GM13976 (cell line): ENCODE measurements at places on chromosomes 1 and 21.

DNA sequence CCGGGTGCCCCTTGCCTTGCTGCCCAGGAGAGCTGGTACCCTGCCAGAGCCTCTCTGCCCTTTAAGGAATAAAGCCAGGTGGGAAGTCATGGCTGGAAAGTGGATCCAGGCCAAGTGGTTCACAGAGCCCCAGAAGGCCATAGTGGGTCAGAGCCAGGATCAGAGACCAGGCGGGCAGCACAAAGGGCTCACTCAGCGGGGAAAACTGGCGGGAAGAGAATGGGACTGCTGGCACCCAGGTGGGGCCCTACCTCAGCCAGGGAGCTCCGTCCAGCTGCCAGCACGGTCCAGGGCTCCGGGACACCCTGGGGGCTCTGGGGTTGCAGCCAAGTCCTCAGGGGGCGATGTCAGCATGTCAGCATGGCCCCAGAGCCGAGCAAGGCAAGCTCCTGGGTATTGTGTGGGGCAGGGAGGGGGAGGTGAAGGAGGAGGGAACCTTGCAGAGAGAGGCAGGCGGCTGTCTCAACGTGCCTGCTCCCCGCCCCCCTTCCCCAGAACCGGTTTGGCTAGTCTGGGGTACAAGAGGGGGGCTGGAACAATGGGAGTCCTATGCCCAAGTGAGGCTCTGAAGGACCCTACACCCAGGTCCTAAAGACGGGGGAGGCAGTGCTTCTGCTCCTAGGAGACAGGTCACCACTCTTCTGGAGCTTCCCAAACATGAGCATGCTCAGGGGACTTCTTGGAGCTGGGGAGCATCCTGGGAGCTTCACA, at the start of gene ARHGEF19:
TSS of gene ARHGEF19 (minus strand) at position 402 of the 711 bp plus-strand sequence. CDS start 3,598 bp downstream, outside the sequence.
- DNase-seq = no peak

DNA sequence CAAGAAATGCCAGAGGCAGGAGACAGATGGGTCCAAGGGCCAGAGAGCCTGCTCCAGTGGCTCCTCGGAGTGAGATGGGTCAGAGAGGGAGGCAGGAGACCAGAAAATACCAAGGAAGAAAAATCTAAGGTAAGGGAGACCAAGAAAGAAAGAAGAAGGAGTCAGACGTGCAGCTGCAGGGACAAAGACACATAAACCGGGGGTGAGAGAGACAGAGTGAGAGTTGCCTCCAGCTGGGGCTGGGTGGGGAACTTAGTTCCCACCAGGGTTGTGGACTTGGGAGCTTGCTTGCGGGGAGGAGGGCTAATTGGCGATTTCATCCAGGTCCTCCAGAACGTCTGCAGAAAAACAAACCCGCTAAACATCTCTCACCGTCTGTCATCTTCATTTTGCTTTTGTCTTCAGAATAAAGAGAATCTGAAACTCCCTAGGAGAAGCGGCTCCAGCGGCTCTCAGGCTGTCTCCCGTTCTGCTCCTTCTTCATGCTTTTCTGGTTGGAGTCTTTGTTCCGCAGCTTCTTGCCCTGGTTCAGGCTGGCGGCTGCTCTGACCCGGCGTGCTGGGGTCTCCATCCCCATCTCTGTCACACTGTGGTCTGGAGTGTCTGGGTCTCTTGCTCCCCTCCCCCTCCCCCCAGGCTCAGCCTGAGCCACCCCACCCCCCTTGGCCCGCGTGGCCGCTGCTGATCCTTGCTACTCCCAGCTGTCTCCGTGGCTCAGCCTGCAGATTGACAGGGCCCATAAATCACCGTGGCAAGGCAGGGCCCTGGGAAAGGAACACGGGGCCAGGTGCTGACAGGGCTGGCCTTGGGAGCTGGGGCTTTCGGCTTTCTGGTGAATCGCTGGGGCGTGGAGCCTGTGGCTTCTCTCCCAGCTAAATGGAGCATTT, 66.6 kb downstream of the UBIAD1 start:
- no peak for DNase-seq

GRCh38 chr1:210412240-210412639, 83.5 kb downstream of the HHAT start:
- DNase-seq = no peak

GRCh38 chr1:183218027-183218618, 32.1 kb downstream of the LAMC2 start:
- no peak for DNase-seq

GRCh38 chr1:182484531-182485257, 34.7 kb downstream of the RGSL1 start:
- peak; percentile 27 for DNase-seq
